ENCODE measurements at places on chromosomes 1 and 21.

- DNase-seq, result no peak
Observed at GRCh38 chr1:244460197-244460596, 876 bp upstream of the CATSPERE start.

- no peak for DNase-seq
Observed at GRCh38 chr1:113210248-113210647, 137.2 kb downstream of the LRIG2 start.

GRCh38 chr1:23475134-23475628 lies 8.8 kb downstream of the ASAP3 start:
- DNase-seq, result no peak

DNA sequence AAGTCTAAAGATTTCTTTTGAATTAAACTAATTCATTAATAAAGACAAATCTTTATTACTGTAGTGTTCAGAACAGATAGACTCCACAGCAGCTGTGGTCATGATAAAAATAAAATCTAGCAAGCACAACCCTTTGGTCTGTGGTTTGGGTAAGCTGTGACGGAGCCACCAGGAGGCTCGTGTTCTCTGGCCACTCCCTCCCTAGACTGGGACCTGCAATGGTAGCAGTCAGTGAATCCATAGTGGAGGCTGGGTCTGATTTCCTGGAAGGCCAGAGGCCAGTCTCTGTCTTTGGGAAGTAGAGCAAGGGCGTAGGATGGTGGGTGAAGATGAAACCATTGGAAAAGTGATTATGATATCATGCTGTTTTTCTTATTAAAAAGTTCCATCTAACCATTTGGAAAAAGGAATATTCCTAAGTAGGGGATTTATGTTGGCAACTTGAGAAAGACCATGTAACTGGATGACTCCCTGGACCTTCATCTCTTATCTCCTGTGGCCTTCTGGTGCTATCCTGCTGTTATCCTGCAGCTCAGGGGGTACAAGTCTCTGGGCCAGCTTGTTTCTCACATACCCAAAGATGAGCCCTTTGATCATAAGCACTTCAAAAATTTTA lies 39.0 kb downstream of the TENT5C start:
- no peak for DNase-seq

- no peak for DNase-seq
Observed at GRCh38 chr1:11682287-11682771, 1.4 kb upstream of the MAD2L2 start.

DNA sequence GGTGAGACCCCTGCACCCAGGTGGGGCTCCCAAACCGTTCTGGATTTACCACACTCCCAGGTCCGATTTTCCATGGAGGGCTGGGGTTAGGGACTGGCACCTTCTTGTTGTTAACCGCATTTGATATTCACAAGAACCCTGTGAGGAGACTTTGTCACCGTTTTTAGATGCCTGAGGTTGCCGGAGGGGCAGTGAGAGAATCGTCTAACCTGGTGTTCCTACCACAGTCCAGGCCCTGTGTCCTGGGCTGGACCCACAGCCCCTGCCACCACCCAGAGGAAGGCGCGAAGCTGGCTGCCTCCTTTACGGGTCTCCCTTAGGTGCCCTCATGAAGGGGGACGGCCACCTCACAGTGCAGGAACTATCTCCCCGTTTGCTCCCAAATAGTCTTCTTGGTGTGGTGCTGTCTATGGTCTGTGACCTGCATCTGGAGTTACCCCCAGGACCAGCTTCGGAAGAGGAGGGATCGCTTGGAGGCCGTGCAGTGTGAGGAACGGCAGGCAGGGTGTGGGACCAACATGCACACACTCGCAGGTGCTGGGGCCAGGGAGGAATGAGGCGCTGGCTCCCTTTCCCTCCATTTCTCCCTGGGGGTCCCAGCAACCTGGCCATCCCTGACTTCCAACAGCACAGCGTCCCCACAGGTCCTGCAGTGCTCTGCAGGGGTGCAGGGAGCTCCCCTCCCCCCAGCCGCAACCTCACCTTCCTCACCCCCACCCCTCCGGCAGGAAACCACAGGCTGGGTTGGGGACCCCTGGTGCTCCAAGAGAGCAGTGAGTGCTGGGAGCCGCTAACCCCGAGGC lies 7.0 kb downstream of the SIM2 start:
- no peak for DNase-seq

- DNase-seq, result no peak
Observed at GRCh38 chr1:8962812-8963530, 17.3 kb downstream of the CA6 start.

DNA sequence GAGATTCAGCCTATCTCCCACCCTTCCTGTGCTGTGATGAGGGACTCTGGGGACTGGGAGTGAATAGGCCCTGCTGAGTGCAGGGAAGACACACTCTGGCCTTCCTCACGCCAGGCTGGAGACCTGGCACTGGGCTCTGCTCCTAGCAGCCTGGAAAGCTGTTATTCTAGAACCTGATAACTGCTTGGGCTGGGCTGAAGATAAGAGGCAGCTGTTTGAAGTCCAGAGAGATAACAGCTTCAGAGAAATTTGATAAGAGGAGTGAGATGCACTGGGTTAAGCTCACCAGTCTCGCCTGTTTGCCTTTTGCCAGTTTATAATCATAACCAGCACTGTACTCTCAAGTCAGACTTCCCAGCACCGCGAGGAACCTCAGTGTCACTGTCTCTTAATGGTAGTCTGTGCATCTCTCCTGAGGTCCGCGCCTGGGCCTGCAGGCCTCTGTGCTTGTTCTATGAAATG lies 46.6 kb upstream of the GPR37L1 start:
- DNase-seq, result no peak

DNA sequence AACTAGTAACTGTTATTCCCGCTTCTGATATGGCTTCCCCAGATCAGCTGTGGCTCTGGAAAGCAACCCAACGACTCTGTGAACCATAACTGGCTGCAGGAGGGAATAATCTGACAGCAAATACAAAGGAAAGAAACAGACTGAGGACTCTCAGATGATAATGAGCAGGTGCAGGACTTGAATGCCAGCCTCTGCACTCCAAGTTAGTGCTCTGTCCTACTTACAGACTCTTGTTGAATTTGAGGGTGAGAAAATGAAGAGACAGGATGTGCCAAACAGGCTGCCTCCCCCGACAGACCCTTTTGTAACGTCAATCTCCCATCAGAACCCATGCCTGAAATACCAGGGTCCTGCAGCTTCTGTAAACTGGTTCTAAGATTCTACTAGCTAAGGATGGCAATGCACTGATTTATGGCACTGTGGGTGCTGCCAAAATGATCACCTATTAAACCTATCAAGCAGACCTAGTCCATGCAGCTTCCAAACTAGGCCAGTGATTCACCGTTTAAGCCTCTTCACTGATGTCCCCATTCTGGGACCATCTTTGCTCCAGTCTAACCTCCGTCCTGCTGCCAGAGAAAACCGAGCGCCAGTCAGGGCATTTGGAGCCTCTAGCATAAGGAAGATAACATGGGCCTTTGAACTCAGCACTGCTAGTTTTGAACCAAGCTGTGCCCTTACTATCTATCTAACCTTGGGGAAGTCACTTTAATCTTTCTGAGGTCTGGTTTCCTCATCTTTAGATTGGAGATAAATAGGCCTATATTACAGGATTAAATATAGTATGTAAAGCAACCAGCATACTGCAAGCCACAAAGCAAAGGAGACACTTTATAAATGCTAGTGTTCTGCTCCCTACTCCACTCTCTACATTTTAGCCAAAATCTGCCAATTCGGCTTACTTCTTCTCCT lies 4.8 kb downstream of the MKNK1 start:
- no peak for DNase-seq

GRCh38 chr1:151626740-151627334 lies 15.0 kb downstream of the SNX27 start:
- DNase-seq, result no peak

- DNase-seq, result no peak
Observed at GRCh38 chr1:5933676-5934057, 58.6 kb downstream of the NPHP4 start.

DNA sequence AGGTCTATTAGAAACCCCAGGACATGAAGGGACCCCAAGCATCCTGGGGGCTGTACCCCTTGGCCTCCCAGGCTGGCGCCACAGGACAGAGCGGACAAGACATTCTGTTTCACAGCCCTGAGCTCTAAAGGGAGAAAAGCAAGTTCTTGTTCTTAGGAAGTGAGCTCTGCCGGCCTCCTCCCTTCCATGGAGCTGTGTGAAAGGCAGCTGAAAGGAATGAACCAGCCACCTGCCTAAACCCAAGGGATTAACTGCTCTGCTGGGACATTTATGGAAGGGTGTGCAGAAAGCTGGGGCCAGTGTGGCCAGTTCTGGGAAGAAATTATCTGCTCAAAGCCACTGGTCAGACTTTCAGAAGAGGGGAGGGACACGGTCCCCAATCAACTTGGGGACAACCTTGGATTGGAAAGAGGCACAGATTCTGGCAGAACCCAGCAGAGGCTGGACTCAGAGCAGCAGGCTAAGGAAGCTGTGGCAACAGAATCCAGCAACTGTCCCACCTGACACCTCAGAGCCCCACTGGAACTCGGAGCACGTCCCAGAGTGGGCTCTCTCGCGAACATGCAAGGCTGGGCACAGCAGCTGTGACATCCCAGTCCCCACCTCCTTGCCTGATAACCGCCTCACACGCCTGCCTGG lies 2.1 kb downstream of the KLHL21 start:
- DNase-seq, result no peak

DNA sequence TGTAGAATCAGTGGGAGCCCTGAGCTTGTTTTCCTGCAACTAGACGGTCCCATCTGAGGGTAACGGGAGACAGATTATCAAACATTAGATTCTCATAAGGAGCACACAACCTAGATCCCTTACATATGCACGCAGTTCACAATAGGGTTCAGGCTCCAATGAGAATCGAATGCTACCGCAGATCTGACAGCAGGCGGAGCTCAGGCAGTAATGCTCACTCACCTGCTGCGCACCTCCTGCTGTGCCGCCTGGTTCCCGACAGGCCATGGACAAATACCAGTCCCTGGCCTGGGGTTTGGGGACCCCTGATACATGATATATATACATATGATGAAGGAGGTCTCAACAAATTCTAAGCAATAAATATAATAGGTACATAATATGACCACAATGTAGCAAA lies 19.7 kb upstream of the SMIM12 start:
- DNase-seq, result no peak

GRCh38 chr1:155126556-155127104 lies 1.0 kb upstream of the EFNA1 start:
- DNase-seq, result no peak

GRCh38 chr1:18953731-18954231 lies 2.7 kb downstream of the IFFO2 start:
- DNase-seq, result no peak

GRCh38 chr1:195866781-195867222 lies 741.4 kb downstream of the KCNT2 start:
- DNase-seq, result no peak

DNA sequence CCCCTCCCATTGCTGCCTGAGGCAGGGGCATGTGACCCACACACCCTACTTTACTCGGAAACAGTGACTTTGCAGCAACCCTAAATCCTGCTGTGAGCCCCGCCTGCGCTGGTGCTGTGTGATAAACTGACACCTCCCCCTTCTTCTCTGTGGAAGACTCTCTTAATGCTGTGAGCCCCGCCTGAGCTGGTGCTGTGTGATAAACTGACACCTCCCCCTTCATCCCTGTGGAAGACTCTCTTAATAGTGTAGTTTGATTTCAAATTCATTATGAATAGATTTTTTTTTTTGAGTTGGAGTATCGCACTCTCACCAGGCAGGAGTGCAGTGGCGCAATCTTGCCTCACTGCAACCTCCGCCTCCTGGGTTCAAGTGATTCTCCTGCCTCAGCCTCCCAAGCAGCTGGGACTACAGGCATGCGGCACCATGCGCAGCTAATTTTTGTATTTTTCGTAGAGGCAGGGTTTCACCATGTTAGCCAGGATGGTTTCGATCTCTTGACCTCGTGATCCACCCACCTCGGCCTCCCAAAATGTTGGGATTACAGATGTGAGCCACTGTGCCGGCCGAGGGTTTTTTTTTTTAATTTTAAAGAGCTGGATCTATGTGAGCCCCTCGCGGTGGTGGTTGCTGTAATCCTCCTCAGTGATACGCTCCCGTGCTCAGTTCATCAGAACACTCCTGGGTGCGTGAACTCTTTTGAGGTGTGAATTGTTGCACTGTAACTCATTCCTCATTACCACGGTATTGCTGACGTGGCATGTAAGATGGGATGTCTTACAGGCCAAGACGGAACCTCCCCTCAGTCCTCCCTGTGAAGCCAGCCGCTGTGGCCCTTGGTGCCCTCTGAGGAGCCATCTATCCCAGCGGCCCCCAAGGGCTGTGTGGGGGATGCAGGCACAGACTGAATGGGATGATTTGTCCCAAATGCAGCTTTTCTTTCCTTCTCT lies 60.3 kb downstream of the GALNT2 start:
- DNase-seq, result no peak

GRCh38 chr1:20110679-20111078 lies 8.7 kb downstream of the PLA2G2D start:
- no peak for DNase-seq

GRCh38 chr1:208204779-208205178 lies 39.4 kb downstream of the PLXNA2 start:
- no peak for DNase-seq

DNA sequence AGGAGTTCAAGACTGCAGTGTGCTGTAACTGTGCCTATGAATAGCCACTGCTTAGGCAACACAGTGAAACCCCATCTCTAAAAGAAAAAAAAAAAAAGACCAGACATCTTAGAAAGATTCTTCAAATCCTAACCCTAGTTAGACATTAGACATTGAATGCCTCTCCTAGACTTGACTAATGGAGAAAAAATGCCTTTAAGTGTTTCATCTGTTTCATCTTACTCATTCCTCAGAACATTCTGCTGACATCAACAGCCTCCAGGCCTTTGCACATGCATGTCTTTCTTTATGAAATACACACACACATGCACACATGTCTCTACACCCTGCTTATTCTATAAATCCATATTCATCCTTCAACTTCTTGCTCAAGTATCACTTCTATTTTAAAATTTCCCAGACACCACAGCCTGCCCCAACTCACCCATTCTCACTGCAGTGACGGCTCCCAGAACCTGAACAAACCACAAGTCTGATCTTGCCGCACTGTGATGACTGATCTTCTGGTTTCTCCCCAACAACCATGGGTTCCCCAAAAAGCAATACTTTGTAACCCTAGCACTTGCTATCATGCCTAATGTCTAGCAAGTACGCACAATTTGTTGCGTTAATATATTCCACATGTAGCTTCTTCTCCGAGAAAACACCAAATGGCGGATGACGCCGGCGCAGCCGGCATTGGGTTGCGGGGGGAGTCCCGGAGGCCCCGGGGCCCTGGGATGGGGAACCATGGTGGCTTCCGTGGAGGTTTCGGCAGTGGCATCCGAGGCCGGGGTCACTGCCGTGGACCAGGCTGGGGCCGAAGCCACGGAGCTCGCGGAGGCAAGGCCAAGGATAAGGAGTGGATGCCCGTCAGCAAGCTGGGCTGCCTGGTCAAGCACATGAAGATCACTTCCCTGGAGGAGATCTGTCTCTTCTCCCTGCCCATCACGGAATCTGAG lies 37.4 kb downstream of the LRRC52 start:
- DNase-seq, result no peak

- DNase-seq, result no peak
Observed at GRCh38 chr1:111656086-111657017, 36.8 kb downstream of the RAP1A start.

GRCh38 chr1:115242543-115242942 lies 95.5 kb downstream of the NGF start:
- DNase-seq, result no peak

GRCh38 chr1:156123356-156124196 lies 9.1 kb downstream of the LMNA start:
- no peak for DNase-seq

Measured in stimulated activated CD8-positive, alpha-beta memory T cell treated with anti-CD3 and anti-CD28 coated beads, Interleukin-4, amount 100 ng/mL, for 1 hour (primary cell).